GM12865 (cell line): ENCODE measurements at places on chromosomes 13 and 19.

DNA sequence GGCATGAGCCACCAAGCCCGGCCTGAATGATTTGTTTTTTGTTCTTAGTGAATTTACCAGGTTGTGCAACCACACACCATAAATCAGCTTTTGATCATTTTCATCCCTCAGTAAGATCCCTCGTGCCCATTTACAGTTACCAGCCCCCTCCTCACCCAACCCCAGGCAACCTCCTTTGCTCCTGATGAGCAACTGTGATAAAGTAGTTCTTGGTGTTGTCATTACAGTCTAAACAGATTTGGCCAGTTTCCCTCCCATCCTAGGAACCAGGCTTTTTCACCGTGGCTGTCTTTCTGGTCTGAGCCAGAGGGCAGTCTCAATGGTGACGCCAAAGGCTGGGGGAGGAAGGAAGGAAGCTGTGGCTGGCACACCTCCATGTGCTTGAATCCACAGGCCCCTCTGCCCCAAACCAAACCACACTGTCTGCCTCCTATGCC, 61.2 kb upstream of the WDFY2 start:
- no peak for DNase-seq

DNA sequence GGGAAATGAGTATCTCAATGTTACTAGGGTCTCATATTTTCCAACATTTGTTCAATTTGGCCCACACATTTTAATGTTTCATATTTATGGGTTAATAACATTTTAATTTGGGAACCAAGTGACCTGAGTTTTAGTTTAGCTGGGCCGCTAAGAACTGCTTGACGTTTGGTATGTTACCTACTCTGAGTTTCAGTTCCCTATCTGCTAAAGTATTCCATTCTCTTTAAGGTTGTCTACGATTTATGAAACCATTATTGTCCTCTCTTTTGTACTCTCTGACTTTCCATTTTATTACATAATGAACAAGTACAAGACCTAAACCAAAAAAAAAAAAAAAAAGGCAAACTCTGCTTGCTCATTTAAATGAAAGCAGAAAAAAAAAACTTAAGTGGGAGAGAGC, 89.9 kb downstream of the FGF14 start:
- peak; percentile 7 for DNase-seq

DNA sequence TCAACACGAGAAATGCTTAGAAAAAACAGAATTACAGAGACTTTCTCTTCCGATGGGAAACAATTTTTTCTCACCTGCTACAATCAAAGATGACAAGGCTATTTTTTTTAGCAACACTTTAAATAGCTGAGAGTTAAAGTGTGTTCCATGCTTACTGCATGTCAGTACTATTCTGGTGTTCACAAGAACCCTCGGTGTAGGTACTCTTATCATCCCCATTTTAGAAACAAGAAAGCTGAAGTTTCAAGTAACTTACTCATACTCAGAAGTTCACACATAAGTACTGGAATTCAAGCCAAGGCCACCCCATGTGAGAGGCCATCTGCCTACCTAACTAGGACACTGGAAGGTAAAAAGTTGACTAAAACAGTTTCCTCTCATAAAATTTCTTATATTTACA, 9.0 kb upstream of the TNFRSF19 start:
- DNase-seq = peak; percentile 95

DNA sequence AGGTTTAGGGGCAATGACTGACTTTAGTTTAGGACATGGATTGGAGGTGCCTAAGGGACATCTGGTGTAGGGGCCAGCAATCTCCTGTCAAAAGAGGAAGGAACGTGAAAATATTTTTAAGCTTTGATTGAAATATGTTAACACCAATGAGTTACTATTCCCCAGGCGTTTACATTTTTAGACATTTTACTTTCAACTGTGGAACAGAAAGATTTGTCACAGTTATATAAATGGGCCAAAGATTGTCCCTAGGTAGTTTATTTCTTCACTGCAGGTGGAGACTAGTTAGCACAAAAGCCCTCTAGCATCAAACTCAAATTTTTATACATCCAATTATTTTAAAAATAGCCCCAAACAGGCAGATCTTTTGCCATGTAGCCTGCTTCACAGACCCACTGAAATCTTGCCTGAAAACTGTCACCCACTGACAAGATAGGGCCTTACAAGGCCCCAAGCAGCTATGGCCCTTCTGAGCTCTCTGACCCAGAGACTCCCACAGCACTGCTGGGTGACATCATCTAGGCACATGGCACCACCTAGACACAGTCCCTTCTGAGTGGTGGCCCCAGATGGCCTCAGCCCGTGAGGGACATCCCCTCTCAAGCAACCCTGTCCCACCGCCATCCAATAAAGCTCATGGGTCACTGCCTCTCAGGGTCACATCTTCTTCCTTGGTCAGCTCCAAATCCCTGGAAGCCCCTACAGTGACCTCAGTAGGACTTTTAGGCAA, 64.8 kb upstream of the DOCK9 start:
- DNase-seq = no peak

- peak; percentile 65 for DNase-seq
Measured at GRCh38 chr19:8512115-8512967, 1.6 kb downstream of the ZNF414 start.

GRCh38 chr13:36981156-36981743, 17.9 kb downstream of the ALG5 start:
- peak; percentile 39 for DNase-seq

GRCh38 chr13:98112456-98112855, 30.4 kb upstream of the FARP1 start:
- no peak for DNase-seq
